Epithelial cell of prostate (primary cell): ENCODE measurements at places on chromosomes 6 and 20.

DNA sequence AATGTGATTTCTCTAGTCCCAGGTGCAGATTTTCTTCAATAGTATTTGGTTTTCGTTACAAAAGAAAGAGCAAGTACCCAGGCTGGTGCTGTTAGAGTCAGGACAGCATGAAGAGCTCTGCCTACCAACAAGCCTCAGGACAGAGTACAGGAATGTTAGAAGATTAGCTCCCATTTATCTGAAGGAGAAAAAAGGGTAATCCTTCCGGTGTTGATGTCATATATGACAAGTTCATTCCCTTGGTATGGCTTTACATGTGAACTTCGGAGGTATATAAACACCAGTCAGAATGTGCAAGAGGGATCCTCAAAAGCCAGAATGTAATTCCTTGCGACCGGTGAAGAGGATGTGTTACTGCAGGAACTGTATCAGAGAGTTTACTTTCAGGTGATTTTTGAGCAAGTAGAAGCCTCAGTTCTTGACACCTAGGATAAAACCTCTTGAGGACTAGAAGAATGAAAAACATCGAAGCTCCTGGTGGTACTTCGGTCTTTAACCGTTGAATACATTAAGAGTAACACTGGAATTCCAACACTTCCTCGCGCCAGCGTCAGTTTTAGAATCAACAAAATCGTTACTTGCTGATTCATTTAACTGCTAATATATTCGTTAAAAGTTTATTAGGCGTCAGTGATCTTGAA lies 194.2 kb upstream of the ZNF184 start:
- DNase-seq = no peak

- DNase-seq = no peak
Measured at GRCh38 chr6:122297010-122297409, 102.4 kb upstream of the HSF2 start.

- no peak for DNase-seq
Measured at GRCh38 chr6:8940356-8940755, 505.0 kb upstream of the SLC35B3 start.

DNA sequence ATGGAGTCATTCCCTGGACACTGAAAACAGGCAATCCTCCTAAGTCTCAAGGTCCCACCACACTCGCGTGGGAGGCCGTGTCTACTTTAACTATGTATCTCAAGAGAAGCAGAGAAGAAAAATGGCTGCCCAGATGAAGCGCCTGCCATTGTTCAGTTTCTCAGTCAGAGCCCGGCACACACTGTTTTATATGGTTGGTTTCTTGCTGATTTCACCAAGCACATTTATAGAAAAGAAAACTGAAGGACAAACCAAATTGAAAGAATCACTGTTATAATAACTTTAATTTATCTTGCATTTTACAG lies 22.9 kb downstream of the EIF2S2 start:
- no peak for DNase-seq

DNA sequence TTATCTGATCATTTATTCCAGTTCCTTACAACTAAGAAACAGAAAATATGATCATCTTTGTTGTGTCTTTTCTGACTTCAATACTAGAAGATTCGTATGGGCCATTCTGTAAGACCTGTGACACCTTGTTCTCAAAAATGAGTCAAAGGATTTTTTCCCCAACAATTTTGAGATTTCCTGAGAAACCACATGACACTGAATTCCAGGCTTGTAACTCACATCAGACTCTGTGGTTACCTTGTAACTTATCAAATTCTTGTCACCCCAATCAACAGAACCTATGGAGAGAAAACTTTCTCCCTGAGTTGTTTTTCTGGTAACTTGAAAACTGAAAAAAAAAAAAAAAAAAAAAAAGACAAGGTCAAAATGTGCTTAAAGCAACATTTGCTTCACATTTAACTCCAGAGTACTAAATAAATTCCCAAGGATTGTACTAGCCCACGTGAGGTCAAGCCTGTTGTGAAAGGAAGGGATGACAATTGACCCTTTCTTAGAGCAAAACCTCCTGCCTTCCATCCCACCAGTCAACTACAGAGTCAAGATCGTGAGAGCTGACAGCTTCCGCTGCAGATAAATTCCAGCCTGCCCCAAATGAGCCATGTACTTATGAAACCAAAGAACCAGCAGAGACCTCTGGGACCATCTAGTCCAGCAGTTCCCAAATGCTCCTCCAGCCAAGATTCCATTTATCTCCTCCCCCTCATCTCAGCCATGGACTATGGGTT lies 140.3 kb downstream of the TBX18 start:
- no peak for DNase-seq

DNA sequence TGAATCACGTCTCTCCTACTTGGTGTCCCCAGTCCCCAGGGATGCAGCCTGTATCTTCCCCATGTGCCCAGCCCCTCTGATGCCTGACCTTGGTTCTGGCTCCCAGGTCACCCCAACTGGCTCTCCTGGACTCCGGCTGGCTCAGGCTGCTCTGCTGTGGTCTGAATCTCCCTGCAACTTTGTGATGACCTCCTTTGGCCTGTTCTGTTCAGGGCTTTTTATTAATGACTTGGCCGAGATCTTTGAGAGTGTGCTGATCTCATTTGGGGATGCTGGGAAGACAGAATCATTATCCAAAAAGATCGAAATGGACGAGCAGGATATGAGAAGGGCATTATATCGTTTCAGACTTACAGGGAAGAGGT lies 67.4 kb downstream of the IGF2R start:
- no peak for DNase-seq

- DNase-seq = no peak
Measured at GRCh38 chr6:150549007-150549406, 50.7 kb upstream of the PLEKHG1 start.

GRCh38 chr6:151389618-151390275 lies 1.6 kb downstream of the ZBTB2 start:
- no peak for DNase-seq
